Panc1 (cell line): ENCODE measurements at places on chromosomes 4 and X.

GRCh38 chr4:94454405-94454804 lies 2.7 kb downstream of the PDLIM5 start:
- H3K4me1 ChIP-seq = peaks cover 31% of the 10 kb centered on the region
- H3K27ac ChIP-seq = peak overlapping the region; percentile 79
- no peak for DNase-seq
- H3K36me3 ChIP-seq = peaks cover 3% of the 10 kb centered on the region

DNA sequence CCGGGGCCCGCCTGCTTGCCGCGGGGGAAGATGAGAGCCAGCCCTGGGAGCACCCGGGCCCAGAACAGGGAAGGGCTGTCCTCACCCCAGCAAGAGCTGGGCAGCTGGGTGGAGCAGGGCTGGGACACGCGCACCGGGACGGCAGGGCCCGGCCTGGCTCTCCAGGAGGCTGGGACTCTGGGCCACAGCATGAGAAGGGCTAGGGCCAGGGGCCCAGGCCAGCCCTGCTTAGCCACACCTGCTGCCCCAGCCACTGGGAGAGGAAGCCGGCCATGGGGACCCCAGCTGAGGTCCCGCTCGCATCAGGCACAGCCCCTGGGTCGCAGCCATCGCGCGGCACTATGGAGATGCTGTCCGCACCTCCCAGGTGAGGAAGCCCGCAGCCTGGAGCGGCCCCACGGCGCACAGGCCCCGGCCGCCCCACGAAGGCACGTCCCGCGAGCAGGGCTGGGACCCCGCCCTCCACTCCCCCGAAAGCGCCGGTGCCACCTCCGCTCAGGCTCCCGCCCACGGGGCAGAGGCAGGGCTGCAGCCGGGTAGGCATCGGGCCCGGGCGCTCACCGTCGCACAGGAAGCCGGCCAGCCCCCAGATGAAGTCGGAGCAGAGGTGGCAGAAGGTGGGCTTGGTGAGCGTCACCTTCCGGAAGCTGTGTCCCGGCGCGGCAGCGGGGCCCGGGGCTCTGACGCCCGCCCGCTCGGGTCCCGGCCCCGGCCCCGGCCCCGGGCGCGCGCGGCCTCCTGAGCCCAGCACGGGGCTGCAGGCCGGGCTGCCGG lies 531 bp downstream of the DGKQ start:
- no peaks in the 10 kb centered on the region for H3K36me3 ChIP-seq
- H3K4me1 ChIP-seq = peaks cover 6% of the 10 kb centered on the region; the same call in 1 of the 2 replicates
- H3K27me3 ChIP-seq = no peaks in the 10 kb centered on the region
- H3K4me3 ChIP-seq = peak overlapping the region; percentile 62
- DNase-seq = no peak

GRCh38 chr4:5337731-5338130 lies 286.5 kb downstream of the STK32B start:
- H3K27me3 ChIP-seq = no peaks in the 10 kb centered on the region
- no peak overlapping the region for H3K27ac ChIP-seq
- H3K36me3 ChIP-seq = no peaks in the 10 kb centered on the region
- no peaks in the 10 kb centered on the region for H3K4me1 ChIP-seq
- no peak for DNase-seq

DNA sequence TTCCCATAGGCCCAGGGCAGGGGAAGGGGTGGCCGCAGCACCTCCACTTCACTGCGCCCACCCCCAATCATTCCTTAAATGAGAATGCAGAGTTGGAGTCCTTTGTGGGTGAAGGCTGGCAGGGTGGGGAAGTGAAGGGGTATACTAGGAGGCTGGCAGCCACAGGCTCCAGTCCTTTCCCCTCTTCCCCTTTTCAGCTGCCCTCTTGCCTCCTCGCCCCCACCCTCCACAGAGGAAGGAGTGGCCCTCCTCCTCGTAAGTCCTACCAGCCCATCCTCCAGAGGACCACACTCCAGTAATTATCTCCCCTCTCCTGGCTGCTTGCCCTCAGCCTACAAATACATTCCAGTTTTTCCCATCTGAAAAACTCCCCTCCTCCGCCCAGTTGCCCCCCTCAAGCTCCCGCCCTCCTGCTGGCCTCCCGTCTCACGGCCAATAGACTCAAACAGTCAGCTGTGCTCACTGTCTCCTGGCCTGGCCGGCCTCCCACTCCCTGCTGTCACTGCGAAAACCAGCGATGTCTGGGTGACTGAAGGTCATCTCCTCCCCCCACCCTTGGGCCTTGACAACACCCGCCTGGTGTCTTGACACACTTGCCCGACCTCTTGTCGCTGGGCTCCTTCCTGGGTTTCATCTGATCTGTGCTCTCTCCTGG lies 38.8 kb downstream of the EFNB1 start:
- no peak for DNase-seq
- H3K27ac ChIP-seq = no peak overlapping the region
- no peak overlapping the region for H3K4me3 ChIP-seq
- H3K4me1 ChIP-seq = no peaks in the 10 kb centered on the region
- H3K27me3 ChIP-seq = no peaks in the 10 kb centered on the region

DNA sequence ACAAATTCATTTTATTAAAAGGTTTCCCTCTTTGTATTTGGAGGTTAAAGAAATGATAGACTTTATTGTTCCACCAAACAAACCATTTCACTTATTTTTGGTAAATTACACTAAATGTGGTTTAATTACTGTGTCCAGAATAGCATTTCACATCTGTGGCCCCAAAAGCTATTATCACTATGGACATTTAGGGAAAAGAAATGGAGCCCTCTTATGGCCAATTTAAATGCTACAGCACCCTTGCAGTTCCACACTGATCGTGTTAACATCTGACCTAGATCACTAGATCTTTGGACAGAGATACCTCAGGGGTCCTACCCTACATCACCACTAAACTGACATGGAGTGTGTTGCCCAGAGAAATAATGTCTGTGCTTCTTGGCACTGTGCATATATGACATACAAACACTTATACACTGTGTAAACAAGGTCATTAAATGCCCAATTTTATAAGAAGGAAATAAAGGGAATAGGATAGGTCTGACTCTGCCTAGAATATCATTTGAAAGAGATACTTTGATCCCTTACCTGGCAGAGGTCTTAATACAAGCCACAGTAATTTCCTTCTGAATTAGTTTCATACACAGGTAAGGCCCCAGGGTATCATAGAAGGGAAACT lies 163.9 kb downstream of the KDR start:
- no peaks in the 10 kb centered on the region for H3K27me3 ChIP-seq
- H3K4me3 ChIP-seq = no peak overlapping the region
- H3K27ac ChIP-seq = no peak overlapping the region
- DNase-seq = peak; percentile 2

GRCh38 chr4:182805321-182805720 lies 111.9 kb downstream of the DCTD start:
- no peak for DNase-seq
- H3K27ac ChIP-seq = no peak overlapping the region
- no peaks in the 10 kb centered on the region for H3K4me1 ChIP-seq
- H3K4me3 ChIP-seq = no peak overlapping the region

DNA sequence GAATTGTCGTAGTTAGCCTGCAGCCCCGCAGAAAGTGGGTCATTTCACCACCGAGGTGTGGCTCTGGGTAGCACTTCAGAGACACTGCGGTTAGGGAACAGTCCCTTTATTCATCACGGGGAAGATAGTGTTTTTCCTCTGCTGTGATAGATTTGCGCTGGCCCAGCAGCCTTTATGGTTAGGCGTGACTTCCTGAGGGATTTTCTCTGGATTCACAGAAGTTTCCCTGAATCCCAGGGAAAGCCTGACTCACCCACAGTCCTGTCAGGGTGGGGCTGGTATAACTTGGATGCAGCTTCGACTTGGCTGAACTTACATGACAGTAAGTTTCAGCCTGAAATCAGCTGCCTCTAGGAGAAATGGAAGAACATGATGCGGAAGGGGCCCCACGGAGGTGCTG lies 196.3 kb upstream of the HHIP start:
- no peaks in the 10 kb centered on the region for H3K36me3 ChIP-seq
- H3K27ac ChIP-seq = no peak overlapping the region
- H3K4me3 ChIP-seq = no peak overlapping the region
- no peak for DNase-seq

- H3K27me3 ChIP-seq = no peaks in the 10 kb centered on the region
- H3K4me1 ChIP-seq = no peaks in the 10 kb centered on the region
- H3K27ac ChIP-seq = no peak overlapping the region
- H3K36me3 ChIP-seq = no peaks in the 10 kb centered on the region
- no peak overlapping the region for H3K4me3 ChIP-seq
These were observed 166.8 kb upstream of the HCCS start for GRCh38 chrX:10944136-10944885.

- H3K4me1 ChIP-seq = no peaks in the 10 kb centered on the region
- no peaks in the 10 kb centered on the region for H3K27me3 ChIP-seq
- no peak overlapping the region for H3K4me3 ChIP-seq
These were observed 184.3 kb upstream of the TACR3 start for GRCh38 chr4:103904123-103904522.

GRCh38 chr4:84145176-84145575 lies 353.9 kb downstream of the NKX6-1 start:
- H3K4me1 ChIP-seq = no peaks in the 10 kb centered on the region
- DNase-seq = no peak
- no peaks in the 10 kb centered on the region for H3K27me3 ChIP-seq
- H3K36me3 ChIP-seq = no peaks in the 10 kb centered on the region
- no peak overlapping the region for H3K27ac ChIP-seq

DNA sequence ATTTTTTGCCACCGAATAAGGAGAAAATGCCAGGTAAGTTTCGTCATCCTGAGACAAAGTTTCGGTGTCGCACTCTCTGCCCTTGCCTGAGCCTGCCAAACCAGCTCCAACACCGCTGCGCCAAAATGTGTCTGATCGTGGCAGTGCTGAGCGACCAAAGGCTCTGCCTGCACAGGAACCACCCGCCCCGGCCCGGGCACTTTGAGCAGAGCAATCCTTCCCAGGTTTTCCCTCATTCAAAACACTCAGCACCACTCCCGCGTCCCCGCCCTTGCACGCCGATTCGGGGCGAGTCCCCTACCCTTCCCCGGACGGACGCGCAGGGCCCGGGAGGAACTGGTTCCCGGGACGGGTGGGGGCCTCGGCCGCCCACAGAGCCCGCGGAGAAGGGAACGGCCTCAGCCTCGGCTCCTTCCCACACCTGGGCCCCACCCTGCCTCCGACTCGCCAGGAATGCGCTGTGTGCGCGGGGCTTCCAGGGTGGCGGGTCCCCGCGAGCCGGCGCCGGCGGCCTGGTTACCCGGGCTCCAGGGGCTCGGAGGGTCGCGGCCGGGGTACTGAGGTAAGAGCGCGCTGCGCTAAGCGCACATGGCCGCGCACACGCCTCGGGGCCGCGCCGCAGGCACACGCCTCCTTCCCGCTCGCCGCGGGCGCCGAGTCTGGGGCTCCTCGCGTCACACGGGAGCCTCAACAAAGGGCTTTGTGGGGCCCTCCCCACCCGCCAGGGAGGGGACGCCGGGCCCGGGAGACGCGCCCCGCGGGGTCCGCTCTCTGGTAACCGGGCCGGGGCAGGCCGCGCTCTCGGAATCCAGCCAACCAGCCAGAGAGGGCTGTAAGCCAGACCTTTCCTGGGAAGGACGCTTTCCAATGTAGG lies at the start of gene C4orf36:
Gene C4orf36, minus strand, starts transcription at position 661 of the 874 bp plus-strand sequence. CDS start 902 bp downstream, outside the sequence.
- DNase-seq = no peak
- peaks cover 2% of the 10 kb centered on the region; the same call in 1 of the 2 replicates for H3K4me1 ChIP-seq
- peak within 1 kb of the TSS; percentile 51 for H3K27ac ChIP-seq
- H3K4me3 ChIP-seq = peak within 1 kb of the TSS; percentile 66

DNA sequence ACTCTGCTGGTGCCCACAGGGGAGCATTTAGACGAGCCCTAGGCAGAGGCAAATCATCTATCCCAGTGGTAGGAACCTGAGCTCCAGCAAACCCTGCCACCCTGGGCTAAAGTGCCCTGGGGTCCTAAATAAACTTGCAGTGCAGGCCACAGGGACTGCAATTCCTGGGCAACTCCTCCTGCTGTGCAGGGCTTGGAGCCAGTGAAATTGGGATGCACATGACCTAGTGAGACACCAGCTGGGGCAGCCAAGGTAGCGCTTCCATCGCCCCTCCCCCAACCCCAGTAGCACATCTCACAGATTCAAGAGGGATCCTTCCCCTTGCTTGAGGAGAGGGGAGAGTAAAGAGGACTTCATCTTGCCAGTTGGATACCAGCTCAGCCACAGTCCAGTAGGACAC lies 44.1 kb downstream of the CHRNA9 start:
- H3K27me3 ChIP-seq = no peaks in the 10 kb centered on the region
- H3K4me3 ChIP-seq = no peak overlapping the region
- DNase-seq = no peak
- no peaks in the 10 kb centered on the region for H3K36me3 ChIP-seq
- H3K4me1 ChIP-seq = no peaks in the 10 kb centered on the region

GRCh38 chr4:68717999-68718398 lies 47.5 kb upstream of the UGT2B15 start:
- no peaks in the 10 kb centered on the region; the same call in 1 of the 2 replicates for H3K36me3 ChIP-seq
- no peak for DNase-seq
- H3K27me3 ChIP-seq = no peaks in the 10 kb centered on the region
- no peak overlapping the region for H3K4me3 ChIP-seq

- no peaks in the 10 kb centered on the region for H3K4me1 ChIP-seq
- no peak for DNase-seq
- no peak overlapping the region for H3K27ac ChIP-seq
- no peaks in the 10 kb centered on the region for H3K27me3 ChIP-seq
- no peak overlapping the region for H3K4me3 ChIP-seq
These were observed 132.6 kb downstream of the ATG4A start for GRCh38 chrX:108224218-108224617.

GRCh38 chrX:19920945-19921344 lies 33.5 kb upstream of the SH3KBP1 start:
- H3K4me3 ChIP-seq = no peak overlapping the region
- H3K4me1 ChIP-seq = no peaks in the 10 kb centered on the region
- no peak for DNase-seq
- H3K36me3 ChIP-seq = no peaks in the 10 kb centered on the region
- no peak overlapping the region for H3K27ac ChIP-seq

DNA sequence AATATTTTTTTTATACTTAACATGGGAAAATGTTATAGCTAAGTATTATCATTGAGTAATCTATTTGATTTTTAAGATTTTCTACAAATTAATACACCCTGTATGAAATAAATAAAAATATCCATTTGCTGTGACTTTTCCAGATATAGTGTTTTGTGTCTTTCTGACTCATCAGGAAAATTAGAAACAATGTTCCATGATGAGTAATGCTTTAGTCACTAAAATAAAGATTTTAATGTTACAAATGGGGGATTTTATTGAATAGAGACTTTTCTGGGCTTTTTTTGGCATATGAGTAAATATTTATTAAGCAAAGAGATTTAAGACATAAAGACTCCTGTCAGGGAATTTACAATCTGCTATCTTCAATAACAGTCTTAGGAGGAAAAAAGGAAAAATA lies 279.2 kb upstream of the NOCT start:
- H3K36me3 ChIP-seq = no peaks in the 10 kb centered on the region
- no peak for DNase-seq
- no peak overlapping the region for H3K27ac ChIP-seq
- H3K4me3 ChIP-seq = no peak overlapping the region
- H3K27me3 ChIP-seq = no peaks in the 10 kb centered on the region
- H3K4me1 ChIP-seq = no peaks in the 10 kb centered on the region

DNA sequence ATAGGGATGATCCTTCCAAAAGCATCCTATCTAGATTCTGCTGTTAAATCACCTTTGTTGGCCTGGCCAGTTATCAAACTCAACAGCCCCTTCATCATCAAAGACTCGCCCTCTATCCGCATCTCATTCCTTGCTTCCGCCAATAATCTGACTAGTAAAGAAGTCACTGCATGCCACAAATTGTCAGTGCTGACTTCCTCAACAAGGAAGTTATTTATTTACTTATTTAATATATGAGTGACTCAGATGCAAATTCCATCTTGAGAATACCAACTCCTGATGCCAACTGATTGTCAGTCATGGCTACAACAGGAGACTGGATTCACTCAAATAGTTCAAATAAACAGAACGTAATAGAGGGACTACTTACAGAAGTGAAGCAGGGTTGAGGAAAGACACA lies 283.8 kb downstream of the TRIML1 start:
- H3K4me3 ChIP-seq = no peak overlapping the region
- no peak overlapping the region for H3K27ac ChIP-seq
- no peak for DNase-seq
- no peaks in the 10 kb centered on the region for H3K36me3 ChIP-seq
